ENCODE measurements at places on chromosomes 16 and 17.
A peak's percentile ranks its signal among the peaks of the same experiment; 100 is the strongest.

DNA sequence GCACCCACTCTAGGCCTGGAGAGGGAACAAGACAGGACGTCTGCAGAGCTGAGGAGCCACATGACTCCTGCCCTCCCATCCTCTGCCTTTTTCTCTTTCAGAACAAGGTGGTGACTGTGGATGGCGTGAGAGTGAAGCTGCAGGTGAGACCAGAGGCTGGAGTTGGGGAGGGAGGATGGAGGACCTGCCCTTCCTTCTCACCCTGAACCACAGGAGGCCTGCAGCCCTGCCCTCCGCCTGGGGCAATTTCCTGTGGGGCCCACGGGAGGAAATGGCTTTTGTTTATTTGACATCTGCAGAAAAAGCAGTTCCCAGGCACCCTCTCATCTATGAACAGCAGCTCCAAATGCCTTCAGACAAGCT is 5.1 kb downstream of the RAB37 start:
- DNase-seq: peak; percentile 60

- DNase-seq: no peak
These were observed 86.8 kb downstream of the CDYL2 start for GRCh38 chr16:80717611-80718010.

DNA sequence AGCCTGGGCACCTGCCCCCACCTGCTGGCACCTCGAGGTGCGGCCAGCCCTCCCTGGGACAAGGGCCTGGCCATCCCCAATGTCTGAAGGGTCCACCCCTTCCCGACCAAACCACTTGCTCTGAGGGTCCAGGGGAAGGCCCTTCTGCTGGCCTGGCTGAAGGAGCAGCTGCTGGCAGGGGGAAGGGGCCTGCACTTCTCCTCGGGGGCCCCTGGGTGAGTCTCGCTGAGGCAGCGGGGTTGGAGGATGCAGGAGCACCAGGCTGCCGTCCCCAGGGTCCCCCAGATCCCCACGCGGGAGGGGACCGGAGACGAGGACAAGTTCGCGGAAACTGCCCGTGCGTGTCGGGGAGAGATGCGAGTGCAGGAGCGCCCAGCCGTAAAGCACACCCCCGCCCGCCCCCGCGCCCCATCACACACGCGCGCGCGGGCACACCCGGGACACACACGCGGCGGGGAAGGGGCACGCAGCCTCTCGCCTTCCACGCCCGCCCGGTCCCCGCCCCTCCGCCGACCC is 725 bp upstream of the CACNA1H start:
- peak; percentile 41 for DNase-seq

- no peak for DNase-seq
These were observed 54.0 kb downstream of the MRM3 start for GRCh38 chr17:836151-836550.

GRCh38 chr16:11836650-11837244 is 14.6 kb downstream of the RSL1D1 start:
- DNase-seq: no peak

DNA sequence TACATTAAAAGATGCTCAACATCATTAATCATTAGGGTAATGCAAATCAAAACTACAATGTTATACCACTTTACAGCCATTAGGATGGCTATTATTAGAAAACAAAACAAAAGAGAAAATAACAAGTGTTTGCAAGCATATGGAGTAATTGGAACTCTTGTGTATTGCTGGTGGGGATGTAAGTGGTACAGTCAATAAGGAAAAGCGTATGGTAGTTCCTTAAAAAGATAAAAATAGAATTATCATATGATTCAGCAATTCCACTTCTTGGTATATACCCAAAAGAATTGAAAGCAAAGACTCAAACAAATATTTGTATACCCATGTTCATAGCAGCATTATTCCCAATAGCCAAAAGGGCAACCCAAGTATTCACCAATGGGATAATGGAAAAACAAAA is 1.4 kb upstream of the CAPNS2 start:
- no peak for DNase-seq

DNA sequence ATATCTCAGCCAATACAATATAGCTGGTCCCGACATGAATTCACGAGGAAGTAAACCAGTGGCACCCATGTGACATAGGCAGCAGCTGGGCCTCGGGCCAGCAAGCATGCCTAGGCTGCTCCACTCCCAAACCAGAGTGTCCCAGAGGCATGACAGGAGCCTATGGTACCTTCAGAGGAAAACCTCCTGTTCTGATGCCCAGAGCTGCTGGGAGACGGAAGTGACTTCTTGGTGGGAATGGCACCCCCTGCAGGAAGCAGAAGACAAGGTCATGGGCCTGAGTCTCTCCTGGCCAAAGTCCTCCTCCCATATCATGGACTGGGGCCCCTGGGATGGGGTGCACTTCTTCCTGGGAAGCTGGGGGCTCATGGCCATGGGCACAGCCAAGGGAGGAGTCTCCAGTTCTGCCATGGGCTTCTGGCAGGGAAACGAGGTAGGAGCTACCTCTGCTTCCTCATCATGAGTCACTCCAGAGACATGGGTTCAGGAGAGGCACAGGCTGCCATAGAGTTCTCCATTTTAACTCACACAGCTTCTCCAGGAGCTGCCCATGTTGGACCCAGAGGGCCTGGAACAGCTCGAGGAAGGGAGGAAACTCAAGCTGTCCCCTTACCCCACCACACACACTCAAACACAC is 13.4 kb downstream of the FBF1 start:
- peak; percentile 26 for DNase-seq

DNA sequence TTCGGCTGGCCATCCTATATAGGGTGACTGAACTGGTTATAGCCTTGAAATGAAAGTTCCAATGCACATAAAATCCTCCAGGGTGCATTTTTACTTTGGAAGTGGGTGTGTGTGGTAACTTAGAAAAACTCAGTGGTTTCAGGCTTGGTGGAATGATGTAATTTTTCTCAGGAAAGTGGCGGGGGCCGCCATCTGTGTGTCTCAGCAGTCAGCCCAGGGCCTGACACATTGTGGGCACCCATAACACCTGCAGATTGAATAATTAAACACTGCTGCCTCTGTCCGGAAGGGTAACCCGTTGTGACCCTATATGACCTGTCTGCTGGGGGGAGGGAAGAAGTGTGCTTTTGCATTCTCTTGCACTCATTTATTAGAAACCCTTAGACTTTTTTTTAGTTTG is 2.2 kb upstream of the PDP2 start:
- peak; percentile 85 for DNase-seq

GRCh38 chr17:35313875-35314409 is 59.5 kb downstream of the SLFN11 start:
- peak; percentile 12 for DNase-seq

DNA sequence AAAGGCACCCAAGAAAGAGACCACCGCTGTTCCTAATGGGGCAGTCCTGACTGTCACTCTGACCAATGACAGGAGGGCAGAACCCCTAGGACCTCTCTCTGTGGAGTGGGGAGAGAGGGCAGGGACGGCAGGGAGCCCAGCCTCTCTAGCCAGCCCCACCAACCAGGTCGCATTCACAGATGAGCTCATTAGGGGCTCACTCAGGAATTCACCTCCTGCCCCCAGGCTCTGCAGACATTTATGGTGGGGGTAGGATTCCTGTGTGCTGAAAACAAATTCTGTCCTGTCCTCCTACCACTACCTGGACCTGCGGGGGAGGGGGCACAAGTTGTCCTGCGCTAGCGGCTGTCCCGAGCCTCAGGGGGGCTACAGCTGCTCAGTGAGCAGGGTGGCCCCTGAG is 27.7 kb upstream of the GPRC5C start:
- DNase-seq: no peak

DNA sequence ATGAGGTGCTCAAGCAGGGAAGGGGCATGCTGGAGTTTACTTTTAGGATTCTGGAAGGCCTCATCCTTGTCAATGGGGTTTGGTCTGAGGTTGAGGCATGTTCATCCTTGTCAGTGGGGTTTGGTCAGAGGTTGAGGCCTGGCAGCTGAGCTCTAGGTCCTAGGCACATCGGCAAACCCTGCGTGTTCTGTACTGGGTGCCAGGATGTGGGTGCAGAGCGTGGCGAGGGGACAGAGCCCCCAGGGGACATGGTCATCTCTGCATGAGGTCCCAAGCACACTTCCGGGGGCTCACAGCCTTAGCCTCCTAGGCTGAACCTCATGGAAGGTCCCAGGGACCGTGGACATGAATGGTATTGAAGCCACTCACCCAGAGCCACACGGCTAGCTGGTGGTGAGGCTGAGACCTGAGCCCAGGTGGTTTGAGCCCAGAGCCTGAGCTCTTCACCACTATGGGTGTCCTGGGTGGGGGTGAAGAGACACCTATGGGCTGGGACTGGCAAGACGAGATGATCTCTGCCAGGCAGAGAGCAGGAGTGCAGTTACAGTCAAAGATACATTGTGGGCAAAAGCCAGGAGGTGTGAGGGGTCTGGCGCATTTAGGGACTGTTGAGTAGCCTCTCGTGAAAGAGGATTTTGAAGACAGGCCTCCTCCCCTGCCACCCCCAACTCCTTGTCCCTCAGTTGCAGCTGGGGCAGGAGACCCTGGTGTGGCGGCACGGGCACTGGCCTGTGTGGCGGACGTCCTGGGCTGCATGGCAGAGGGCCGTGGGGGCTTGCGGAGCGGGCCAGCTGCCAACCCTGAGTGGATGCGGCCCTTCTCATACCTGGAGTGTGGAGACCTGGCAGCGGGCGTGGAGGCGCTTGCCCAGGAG is 19.3 kb downstream of the FCSK start:
- no peak for DNase-seq

DNA sequence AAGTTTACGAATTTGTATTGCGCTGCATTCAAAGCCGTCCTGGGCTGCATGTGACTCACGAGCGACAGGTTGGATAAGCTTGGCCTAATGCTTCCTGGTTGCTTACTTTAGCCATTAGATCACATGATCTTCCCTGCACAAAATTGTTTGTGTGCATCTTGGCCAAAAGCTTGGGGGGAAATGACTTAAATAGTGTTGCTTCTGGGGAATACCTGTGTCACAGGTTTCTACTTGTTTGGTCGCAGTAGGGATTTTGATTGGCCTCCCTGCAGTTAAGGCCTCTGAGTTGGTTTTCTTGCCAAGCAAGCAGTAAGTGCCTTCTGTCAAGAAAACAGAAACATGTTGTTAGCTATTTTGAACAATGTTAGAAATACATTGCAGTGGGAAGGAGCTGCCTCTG is 39.6 kb upstream of the DUSP14 start:
- DNase-seq: no peak

DNA sequence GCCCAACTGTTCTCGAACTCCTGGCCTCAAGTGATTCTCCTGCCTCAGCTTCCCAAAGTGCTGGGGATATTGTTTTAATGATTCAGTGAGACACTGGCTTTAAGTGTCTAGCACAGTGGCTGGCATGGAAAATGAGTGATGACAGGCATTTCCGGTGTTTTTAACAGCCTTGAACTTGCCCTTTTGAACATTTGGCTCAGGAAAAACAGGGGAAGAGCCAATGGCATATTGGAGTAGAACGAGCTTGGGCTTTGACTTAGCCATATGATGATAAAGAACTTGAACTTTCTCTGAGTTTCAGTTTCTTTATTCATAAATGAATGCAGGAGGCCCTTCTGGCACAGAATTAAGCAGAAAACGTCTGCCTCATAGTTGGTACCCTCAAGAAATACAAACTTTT is 145.0 kb upstream of the HS3ST4 start:
- no peak for DNase-seq

DNA sequence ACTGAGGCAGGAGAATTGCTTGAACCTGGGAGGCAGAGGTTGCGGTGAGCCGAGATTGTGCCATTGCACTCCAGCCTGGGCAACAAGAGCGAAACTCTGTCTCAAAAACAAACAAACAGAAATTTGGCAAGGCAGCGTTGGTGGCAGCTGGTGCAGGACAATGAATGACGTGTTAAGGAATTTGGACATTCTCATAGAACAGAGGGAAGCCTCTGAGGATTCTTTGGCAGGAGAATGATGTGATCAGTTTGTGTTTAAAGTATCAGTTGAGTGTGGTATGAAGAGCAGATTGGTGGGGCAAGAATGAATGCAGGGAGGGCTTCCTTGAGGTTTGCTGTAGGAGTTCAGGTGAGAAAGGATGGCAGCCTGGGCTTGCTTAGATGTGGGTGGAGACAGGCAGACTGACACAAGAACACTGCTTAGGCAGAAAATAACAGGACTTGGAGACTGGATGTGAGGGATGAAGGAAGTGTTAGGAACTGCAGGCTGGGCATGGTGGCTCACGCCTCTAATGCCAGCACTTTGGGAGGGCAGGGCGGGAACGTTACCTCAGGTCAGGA is 4.8 kb downstream of the CYB5D2 start:
- DNase-seq: no peak

DNA sequence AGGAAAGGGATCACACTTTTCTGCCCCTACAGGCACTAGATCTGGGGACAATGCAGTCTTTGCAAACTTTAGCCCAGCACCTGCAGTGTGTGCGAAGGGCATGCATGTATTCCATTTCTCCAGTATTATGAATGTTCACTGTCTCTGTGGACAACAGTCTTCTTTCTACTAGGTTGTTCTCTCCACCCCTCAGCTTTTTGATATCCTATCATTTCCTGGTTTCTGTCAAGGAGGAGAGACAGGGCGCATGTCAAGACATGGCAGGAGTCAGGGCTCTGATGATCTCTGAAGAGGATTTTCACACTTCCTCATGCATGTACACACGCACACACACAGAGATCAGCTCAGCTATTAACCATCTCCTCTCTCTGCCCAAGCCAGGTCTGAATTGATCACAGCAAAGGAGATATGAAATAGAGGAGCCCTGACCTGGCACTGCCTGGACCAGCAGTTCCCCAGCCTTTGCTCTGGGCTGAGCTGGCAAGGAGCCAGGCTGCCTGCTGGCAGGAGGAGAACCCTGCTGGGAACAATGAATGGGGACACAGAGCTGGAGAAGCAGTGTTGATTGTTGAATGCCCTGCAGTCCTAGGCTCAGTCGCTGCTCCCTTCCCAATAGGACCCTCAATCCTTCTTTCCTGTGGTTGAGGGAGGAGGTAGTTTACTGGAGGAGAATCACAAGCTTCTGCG is 2.6 kb downstream of the GPR179 start:
- DNase-seq: no peak

Data from stimulated activated CD4-positive, alpha-beta T cell treated with anti-CD3 and anti-CD28 coated beads, Interleukin-15, amount 100 ng/mL, for 24 hours (primary cell).